Breast epithelium (tissue), 4 donors: ENCODE measurements at places on chromosomes 7 and 10. TPM values are rescaled to one million over a fixed set of nuclear protein-coding genes. Genes with fewer than 3 reads are reported as not detected.

USP54 gene
- total RNA-seq = 106 TPM

IDI2 gene
- not detected for total RNA-seq

PROSER2 gene
- total RNA-seq = 8.5 TPM

HTR7 gene
- total RNA-seq = 1.8 TPM

FAM25C gene
- total RNA-seq = not detected

PTER gene
- total RNA-seq = 22.6 TPM

DNA sequence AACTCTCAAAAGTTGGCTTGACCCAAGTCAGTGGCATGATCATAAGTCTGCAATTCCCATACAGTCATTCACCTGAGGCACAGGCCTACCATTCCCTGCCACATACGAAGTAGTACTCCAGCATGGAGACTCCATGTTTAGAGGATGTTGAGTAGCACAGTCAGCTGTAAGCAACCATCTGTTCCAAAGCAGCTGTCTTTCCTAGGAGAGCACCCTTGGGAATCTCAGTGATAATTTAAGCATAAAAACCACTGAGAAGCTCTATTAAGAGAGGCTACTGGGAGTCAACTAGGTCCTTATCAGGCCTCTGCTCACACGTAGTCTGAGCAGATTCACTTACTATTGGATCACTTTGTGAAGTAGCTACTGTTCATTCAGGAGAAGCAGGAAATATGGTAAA lies 61.6 kb upstream of the UNC5B start:
- no peak for DNase-seq
- no peaks in the 10 kb centered on the region for H3K27me3 ChIP-seq
- H3K4me3 ChIP-seq = no peak overlapping the region

DNA sequence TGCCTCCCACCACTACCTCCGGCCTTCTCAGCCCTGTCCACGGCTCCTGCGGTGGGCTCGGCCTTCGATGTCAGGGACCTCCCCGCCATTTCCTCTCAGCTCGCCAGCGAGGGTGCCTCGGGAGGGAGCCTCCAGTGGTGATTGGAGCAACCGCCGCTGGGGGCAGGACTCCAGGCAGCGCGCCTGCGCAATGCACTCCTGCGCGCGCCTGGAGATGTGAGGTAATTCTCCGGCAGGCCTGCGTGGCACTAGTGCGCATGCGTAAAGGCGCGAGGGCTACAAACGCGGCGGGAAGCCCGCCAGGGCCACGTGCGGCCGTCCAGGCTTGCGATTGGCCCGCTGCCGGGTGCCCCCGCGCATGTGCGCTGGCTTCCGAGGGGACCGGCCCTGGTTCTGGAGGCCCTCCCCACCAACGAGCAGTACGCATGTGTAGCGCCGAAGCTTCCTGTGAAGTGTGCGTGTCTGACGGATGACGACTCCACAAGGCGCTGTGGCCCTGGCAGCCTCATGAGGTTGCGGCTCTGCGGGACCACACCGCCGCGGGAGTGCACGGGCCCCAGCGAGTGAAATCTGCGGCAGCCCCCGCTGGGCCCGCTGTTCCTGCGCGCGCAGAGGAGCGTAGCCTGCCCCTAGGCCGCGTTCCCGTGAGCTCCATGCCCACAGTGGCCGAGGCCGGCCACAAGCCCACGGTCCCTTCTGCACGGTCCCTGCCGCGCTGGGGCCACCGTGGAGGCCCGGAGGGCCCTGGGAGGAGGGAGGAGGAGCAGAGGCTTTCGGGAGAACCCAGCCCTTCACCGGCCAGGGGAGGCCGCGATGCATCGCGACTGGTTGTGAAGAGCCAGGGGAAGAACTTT lies at the start of gene SYCE1:
Gene SYCE1 (minus strand): TSS at position 143 of the 854 bp plus-strand sequence. CDS start 54 bp downstream, at position 89.
- H3K4me3 ChIP-seq = no peak within 1 kb of the TSS
- DNase-seq = peak; percentile 79
- peaks cover 6% of the 10 kb centered on the region for H3K27me3 ChIP-seq
- no peaks in the 10 kb centered on the region for H3K36me3 ChIP-seq

DNA sequence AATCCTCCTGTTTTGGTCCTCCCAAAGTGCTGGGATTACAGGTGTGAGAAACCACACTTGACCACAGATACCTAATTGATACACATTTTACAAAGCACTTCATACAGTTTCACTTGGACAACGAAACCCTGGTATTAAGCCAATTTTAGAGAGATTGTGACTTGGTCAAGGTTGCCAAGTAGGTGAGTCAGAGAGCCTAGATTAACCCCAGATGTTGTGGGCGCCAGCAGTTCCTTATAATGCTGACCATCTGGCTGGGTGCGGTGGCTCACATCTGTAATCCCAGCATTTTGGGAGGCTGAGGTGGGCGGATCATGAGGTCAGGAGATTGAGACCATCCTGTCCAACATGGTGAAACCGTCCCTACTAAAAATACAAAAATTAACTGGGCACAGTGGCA lies 4.9 kb upstream of the PHKG1 start:
- DNase-seq = no peak
- H3K27me3 ChIP-seq = no peaks in the 10 kb centered on the region
- H3K27ac ChIP-seq = peak overlapping the region; percentile 45
- no peak overlapping the region for H3K4me3 ChIP-seq
- no peaks in the 10 kb centered on the region for H3K36me3 ChIP-seq

- no peak overlapping the region for H3K27ac ChIP-seq
- H3K36me3 ChIP-seq = no peaks in the 10 kb centered on the region
- H3K4me1 ChIP-seq = no peaks in the 10 kb centered on the region
- H3K4me3 ChIP-seq = no peak overlapping the region
- no peaks in the 10 kb centered on the region for H3K27me3 ChIP-seq
- no peak for DNase-seq
Observed at GRCh38 chr10:105042906-105043552, 401.9 kb downstream of the SORCS3 start.

DNA sequence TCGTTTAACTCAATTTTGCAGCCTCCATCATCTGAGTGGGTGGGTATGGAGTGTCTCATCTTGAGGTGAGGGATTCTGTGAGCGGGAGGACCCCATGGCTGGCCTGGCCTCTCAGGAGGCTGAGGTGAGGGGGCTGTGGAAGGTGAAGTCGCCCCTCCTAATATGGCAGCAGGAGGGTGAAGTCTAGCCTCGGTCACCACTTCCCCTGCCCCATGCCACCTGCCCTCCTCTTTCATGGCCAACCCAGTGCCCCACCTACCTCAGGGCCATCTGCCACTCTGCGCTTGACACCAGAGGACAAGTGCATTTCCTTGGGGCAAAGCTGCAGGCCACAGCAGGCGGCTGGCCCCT lies 8.7 kb downstream of the RASGEF1A start:
- H3K36me3 ChIP-seq = no peaks in the 10 kb centered on the region
- H3K27me3 ChIP-seq = no peaks in the 10 kb centered on the region
- no peak overlapping the region for H3K4me3 ChIP-seq
- no peak overlapping the region for H3K27ac ChIP-seq
- DNase-seq = no peak

- H3K36me3 ChIP-seq = no peaks in the 10 kb centered on the region
- no peak overlapping the region for H3K4me3 ChIP-seq
- no peak overlapping the region for H3K27ac ChIP-seq
- no peaks in the 10 kb centered on the region for H3K4me1 ChIP-seq
- DNase-seq = no peak
Observed at GRCh38 chr10:54758791-54759190, 42.2 kb downstream of the PCDH15 start.

- H3K27ac ChIP-seq = no peak overlapping the region
- no peaks in the 10 kb centered on the region for H3K36me3 ChIP-seq
- no peaks in the 10 kb centered on the region for H3K27me3 ChIP-seq
- H3K4me3 ChIP-seq = no peak overlapping the region
Observed at GRCh38 chr10:36425131-36425797, 700.1 kb upstream of the ANKRD30A start.

DNA sequence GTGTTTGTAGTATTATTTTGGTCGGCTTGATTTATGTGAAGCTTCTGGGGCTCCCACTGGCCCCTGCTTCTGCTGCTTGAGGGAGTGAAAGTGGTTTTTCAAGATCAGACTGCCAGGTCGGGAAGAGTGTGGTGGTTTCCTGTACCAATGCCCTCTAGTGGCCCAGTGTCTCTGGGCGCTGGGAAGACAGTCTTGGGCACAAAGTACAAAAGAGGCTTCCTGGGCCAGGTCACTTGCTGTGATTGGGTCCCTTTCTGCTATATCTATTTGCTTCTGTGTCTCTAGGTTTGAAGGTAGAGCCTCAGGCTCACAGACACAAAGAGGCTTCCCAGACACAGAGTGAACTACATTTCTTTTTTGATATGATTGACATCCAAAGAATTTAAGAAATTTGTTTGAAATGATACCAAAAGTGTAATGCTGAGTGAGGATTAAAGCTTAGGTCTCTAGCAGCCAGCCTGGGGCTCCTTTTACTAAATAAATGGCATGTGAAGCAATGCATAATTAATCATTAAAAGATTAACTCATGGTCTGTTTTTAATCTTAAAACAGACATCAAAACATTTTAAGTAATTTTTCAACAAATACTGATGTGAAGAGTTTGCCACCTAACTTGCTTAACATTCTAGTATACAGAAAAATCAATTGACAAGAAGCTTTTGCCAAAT lies 36.3 kb downstream of the ABCB1 start:
- H3K36me3 ChIP-seq = no peaks in the 10 kb centered on the region
- no peak overlapping the region for H3K4me3 ChIP-seq
- H3K27ac ChIP-seq = no peak overlapping the region
- DNase-seq = no peak
- H3K4me1 ChIP-seq = no peaks in the 10 kb centered on the region
- H3K27me3 ChIP-seq = no peaks in the 10 kb centered on the region

GRCh38 chr10:26879744-26880143 lies 19.0 kb upstream of the ABI1 start:
- H3K4me3 ChIP-seq = no peak overlapping the region
- peak; percentile 60 for DNase-seq
- no peak overlapping the region for H3K27ac ChIP-seq

DNA sequence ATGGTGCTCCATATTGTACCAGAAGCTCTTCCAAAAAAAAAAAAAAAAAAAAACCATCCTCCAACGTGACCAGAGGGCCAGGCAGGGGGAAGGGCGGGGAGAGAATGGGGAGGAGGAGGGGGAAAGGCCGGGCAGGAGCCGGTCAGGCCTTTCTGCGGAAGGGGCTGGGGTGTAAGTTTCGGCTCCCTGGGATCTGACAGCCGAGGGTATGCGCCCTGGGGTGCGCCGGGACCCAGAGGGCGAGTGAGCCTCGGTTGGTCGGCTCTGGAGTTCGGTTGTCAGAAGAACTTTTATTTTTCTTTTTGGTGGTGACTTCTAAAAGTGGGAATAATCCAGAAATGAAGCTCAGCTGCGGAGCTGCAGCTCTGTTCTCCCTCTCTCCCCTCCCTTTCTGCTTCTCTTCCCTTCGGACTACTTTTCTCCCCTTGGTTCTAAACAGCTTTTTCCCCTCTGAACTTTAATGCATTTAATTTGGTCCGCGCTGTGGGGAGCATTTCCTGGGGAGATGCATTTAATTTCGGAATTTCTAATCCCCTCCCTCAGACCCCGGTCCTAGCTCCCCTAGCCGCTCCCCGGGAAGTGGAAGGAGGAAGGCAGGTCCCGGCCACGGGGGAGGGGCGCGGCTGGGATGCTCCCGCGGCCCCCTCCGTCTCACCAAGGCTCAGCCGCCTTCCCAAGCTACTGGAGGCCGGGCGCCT lies 3.9 kb upstream of the PAX2 start:
- no peaks in the 10 kb centered on the region for H3K36me3 ChIP-seq
- H3K4me1 ChIP-seq = peaks cover 21% of the 10 kb centered on the region
- no peak overlapping the region for H3K27ac ChIP-seq
- no peak overlapping the region for H3K4me3 ChIP-seq
- H3K27me3 ChIP-seq = peaks cover 10% of the 10 kb centered on the region

GRCh38 chr7:25669281-25669781 lies 441.0 kb upstream of the NPVF start:
- no peaks in the 10 kb centered on the region for H3K27me3 ChIP-seq
- H3K4me1 ChIP-seq = no peaks in the 10 kb centered on the region
- H3K27ac ChIP-seq = peak overlapping the region; percentile 38
- DNase-seq = no peak

DNA sequence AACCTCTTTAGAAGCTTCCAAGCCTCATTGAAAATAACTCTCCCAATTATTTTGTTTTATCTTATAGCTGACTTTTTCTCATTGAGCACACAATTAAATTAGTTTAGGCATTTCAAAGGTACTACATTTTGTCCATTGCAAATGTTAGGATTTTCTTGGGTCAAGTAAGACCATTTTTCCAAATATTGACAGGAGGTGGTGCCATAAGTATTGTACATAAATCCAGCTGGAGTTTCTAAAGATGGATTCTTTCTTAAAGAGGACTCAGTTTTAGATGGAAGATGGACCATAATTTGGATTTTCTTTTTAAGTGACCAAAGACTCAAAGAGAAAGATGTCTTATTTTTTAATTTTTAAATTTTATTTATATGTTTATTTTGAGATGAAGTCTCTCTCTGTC lies 12.3 kb upstream of the OPN4 start:
- no peaks in the 10 kb centered on the region for H3K4me1 ChIP-seq
- no peak overlapping the region for H3K4me3 ChIP-seq
- H3K27me3 ChIP-seq = no peaks in the 10 kb centered on the region

DNA sequence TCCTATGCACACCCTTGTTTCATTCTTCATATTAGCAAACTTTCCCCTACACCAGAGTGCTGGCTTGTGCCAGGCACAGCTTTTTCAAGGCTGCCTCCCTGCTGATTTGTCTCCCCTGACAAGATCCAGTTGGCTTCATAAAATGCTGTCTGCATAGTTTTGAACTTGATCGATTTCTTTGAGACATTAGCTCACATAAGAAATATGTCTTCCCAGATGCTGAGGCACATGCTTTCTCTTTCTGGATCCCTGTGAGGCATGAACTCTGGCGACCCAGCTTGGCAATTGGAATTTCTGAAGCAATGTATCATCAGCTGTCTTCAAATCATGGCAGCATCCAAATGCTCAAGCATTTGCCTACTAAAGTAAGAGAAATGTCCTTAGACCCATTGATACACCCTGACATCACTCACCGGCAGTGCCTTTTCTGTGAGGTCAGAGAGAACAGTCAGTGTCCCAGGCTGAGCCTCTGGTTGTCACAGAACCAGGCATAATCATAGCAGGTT lies 616.4 kb upstream of the GHITM start:
- DNase-seq = no peak
- no peak overlapping the region for H3K4me3 ChIP-seq
- no peaks in the 10 kb centered on the region for H3K4me1 ChIP-seq
- no peaks in the 10 kb centered on the region for H3K36me3 ChIP-seq
- no peak overlapping the region for H3K27ac ChIP-seq
- H3K27me3 ChIP-seq = no peaks in the 10 kb centered on the region

DNA sequence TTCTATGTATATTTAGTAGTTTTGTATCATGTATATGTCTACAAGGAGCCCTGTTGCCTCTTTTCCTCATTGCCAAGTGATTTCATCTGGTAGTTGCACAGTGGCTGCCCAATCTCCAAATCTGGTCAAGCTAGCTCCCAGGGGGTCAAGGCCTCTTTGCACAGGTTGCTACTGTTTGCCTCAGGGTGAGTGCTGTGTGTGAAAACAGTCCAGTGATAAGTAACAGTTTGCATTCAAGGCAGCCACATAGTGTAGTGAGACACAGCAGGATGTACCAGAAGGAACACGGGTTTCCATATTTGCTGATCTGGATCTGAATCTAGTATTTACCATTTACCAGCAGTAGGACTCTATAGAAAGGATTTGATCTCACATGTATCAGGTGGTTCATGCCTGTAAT lies 13.3 kb upstream of the EPC1 start:
- H3K27me3 ChIP-seq = no peaks in the 10 kb centered on the region
- H3K4me3 ChIP-seq = no peak overlapping the region
- no peak for DNase-seq
- no peak overlapping the region for H3K27ac ChIP-seq
- H3K36me3 ChIP-seq = no peaks in the 10 kb centered on the region
